ENCODE measurements at places on chromosomes 4 and X. TPM values are rescaled to one million over a fixed set of nuclear protein-coding genes. Genes with fewer than 3 reads are reported as not detected.
A peak's percentile ranks its signal among the peaks of the same experiment; 100 is the strongest.

GRCh38 chr4:7876201-7876875 is 63.3 kb downstream of the AFAP1 start:
- DNase-seq = no peak

GRCh38 chr4:174201871-174202270 is 81.6 kb downstream of the FBXO8 start:
- DNase-seq = no peak

- peak; percentile 18 for DNase-seq
Observed at GRCh38 chr4:15003891-15004738, 1.8 kb downstream of the CPEB2 start.

DNA sequence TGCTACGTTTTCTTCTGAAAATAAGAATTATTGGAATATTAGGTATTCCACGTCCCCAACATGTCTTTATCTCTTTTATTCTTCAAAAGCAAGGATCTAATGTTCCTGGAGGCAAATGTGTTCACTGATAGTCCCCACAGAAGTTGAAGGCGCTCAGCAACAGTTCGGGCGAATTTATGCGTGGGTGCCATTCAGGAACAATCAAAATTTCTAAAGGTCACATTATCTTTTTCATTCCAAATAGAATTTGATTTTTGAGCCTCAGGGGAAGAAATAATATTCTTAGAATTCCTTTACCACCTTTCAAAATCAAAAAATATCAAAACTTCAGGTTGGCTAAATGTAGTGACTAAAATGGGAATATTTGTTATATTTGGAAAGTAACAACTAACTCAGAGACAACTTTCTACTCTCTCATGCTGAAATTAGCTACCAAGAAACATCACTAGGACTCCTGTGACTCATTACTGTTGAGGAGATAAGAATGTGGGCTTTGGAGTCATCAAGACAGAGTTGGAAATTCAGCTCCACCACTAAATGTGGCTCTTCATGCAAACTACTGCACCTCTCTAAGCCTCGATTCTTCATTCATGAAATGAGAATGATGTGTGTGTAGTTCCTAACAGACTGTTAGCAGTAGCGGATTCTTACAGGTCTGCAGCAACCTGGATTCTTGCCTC is 72.3 kb upstream of the KIT start:
- no peak for DNase-seq

DNA sequence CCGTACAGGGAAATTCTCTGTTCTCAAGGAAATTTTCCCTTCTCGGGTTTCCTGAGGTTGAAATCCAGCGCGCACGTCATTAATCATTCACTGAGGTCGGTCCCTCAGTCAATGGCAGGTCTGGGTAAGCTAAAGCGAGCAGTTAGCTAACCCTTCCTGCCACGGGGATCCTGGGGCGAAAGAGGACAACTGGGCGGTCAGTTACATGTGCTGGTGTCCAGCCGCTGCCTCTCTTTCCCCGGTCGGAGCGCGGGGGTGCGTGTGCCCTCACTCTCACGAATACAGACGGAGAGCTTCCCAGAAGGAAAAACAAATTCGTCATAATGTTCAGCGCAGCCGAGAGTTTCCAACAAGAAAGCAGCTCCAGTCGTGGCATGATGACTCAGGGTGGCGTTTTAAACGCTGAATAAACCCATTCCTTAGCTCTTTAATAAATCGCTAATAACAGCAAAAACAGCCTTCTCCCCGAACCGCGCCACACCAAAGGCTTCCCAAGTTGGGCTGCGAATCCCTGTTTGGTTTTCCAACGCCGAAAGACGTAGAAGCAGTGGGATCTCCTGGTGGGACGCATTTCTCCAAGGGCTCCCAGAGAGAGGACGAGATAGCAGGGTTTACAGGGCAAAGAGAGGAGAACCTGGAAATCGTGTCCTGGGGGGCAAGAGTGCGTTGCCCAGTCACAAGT is 752 bp upstream of the FGF5 start:
- DNase-seq = no peak

GRCh38 chrX:69033936-69034335 is 131.3 kb downstream of the PJA1 start:
- DNase-seq = no peak

GRCh38 chrX:111386077-111386476 is 25.9 kb downstream of the DCX start:
- no peak for DNase-seq

DNA sequence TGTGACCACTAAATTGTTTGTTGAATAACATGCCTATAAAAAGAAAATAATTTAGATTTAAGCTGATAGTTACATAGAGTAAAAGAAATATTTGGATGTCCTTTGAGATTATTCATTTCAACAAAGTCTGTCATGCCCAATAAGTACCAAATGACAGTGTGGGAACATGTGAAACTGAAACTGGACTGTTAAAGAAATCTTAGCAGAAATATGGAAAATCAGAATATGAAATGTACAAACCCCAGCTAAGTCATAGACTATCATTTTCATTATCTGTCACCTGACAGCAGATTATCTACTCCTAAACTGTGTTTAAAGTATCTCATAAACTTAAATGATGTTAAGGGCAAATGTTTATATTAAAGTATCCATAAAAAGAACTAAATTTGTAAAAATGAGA is 437.8 kb upstream of the FAM241A start:
- DNase-seq = no peak

- no peak for DNase-seq
Observed at GRCh38 chrX:39689376-39690104, 408.2 kb downstream of the BCOR start.

DNA sequence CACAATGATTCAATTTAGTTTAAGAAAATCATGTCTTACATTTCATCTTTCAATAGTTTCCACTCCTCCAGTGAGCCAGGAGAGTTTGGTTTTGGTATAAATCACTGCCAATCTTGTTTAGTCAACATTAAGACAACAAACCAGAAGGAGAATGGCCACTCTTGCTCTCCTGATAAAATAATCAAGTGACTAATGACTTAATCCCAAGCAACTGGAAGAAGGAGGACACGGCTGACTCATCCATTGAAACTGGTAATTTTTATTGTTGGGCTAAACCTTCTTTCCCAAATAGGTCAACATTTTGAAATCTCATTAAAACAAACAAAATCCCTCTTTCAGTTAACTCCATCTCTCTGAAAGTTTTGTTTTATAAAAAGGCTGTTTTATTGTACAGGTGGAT is 230.2 kb downstream of the CLCN4 start:
- DNase-seq = no peak

DNA sequence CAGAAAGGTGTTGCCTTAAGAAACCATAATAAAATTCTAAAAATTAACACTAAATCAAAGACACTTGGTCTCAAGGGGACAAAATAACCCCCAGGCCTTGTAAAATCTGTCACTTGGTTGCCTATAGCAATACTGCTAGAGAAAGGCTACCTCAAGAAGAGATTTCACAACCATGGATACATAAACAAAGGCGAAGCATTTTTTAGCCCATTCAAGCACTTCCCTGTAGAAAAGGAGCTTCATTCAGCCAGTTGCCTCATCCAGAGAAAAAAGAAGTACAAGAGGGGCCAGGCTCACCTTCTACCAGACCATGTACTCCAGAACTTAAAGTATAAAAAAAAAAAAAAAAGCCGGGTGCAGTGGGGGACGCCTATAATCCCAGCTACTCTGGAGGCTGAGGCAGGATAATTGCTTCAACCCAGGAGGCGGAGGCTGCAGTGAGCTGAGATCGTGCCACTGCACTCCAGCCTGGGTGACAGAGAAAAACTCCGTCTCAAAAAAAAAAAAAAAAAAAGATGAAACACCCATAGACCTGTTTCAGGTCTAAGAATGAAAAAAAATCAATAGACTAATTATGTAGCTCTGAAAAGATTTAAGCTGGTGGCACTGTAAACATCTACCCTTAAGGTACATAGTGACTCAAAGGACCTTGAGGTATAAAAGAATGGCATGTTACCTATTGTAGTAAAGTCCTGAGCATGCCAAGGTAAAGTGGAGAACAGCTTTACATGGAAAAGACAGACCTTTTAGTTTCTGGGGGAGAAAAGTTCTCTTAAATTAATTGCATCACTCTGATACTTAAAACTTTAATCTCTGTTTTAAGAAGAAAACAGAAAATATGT is 18.0 kb downstream of the RUFY3 start:
- no peak for DNase-seq

DNA sequence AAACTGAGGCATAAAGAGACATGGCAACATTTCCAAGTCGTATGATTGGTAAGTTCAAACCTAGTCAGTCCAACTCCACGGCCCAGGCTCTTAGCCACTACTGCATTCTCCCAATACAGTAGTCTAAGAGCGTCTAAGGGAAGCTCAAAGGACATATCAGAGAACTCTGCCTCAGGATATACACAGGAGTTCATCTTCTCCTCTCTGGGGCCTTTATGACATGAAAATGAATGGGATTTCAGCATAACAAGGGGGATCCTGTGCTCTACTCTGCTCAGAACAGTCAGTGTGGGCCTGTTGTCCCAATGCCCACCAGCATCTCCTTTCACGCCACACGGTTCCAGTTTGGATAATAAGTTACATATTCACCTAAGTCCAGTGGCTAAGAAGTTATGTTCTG is 4.2 kb downstream of the GASK1B start:
- DNase-seq = no peak

DNA sequence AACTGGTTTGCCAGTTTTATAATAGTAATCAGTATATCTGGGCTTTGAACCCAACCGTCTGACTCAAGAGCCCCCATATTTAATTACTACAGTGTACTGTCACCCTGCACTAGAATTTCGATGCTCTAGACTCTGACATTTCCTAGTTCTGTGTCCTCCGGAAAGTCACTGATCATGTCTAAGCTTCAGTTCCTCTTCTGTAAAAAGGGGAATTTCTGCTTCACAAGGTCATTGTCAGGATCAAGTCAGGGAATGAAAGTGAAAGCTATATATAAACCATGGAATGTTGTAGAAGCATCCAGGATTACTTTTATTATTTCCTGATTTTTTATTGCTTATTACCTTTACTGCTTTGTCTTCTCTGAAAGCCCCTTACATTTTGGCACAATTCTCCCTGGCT is 4.0 kb upstream of the KCNIP4 start:
- DNase-seq = no peak

- DNase-seq = no peak
Observed at GRCh38 chr4:60033826-60034225, 1166.3 kb upstream of the ADGRL3 start.

DNA sequence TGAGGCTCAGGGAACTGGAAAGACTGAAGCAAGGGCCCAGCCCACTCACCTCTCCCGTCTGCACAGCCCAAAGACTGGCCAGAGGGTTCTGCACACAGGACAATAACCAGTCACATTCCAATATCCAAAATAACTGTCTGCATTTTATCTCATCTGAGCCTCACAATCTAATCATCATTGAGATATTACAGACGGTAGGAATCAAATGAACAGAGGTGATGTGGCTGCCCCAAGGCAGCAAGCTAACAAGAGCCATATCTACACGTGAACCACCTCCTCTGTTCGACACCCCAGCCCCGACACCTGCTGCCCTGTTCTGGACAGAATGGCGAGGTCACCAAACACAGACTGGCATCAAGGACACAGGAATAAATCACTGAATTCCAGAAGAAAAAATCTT is 60.5 kb downstream of the AFAP1 start:
- no peak for DNase-seq

- DNase-seq = no peak
Observed at GRCh38 chr4:20679951-20680350, 20.3 kb upstream of the PACRGL start.

- DNase-seq = no peak
Observed at GRCh38 chr4:23857367-23857959, 32.4 kb downstream of the PPARGC1A start.

DNA sequence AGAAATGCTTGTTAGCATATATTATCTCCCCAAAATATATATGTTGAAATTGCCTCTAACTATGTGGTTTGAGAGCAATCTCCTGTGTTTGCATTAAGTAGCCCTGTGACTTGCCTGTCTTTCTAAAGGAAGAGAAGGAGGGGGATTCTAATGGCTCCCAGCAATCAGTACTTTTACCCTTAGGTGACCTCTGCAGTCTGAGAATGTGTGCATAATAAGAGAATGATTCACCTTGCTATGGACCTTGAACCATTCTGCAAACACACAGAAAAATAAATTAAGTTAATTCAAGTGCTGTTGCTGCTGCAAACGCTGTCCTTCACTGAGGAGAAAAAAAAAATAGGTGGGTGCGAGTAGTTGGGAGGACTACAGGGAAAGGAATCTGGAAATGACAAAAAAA is 322.2 kb downstream of the IQCM start:
- DNase-seq = peak; percentile 6

DNA sequence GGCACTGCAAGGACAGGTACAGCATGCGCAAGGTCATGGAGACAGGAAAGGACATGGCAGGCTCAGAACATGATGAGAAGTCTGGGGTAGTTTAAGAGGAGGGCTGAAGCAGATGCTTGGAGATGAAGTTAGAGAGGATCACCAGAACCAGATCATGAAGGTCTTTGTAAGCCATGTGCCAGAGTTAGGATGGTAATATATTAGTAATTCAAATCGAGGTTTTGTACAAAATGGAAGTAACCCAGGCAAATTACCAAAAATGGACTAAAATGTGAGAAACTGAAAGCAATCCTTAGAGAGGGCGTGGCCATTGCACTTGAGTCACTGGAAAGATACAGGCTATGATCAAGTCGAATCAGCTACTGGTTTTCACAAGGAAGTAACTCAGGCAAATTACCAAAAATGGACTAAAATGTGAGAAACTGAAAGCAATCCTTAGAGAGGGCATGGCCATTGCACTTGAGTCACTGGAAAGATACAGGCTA is 13.5 kb downstream of the RXFP1 start:
- DNase-seq = no peak

DNA sequence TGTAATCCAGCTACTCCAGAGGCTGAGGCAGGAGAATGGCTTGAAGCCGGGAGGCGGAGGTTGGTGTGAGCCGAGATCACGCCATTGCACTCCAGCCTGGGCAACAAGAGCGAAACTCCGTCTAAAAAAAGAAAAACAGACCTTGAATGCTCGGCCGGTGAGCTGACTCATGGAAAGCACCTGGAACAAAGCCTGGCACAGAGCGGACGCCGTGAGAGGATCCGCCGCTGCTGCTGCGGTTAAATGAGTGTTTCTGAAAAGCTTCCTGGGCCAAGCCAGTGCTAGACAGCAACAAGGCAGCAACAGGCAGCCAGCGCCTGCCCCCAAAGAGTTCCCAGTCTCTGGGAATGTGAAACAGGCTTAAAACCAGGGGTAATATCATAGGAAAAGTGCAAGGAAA is 186.4 kb downstream of the AFAP1 start:
- DNase-seq = no peak

DNA sequence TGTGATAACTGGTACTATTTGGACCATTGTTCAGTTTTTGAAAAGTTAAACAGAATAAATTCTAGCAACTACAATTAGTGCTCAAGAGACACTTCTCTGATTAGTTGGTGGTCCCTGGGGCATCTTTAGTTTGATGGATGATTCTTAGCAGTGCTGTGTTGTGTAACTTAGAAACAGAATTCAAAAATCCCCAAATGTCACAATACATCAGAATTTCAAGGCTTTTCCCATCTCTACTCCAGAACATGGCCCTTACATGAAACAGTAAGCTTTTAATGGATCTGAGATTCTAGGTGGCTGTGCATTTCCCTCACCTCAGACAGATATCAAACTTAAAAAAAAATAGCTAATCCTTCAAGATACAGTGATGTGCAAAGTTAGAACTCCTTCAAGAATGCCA is 104.4 kb upstream of the CXCL13 start:
- no peak for DNase-seq

- no peak for DNase-seq
Observed at GRCh38 chr4:127071443-127071842, 561.3 kb upstream of the INTU start.

Gene LGI2
- polyA plus RNA-seq = 34.0 TPM

Gene TCP11X2
- 1.1 TPM for polyA plus RNA-seq

Gene F8A1
- 25.1 TPM for polyA plus RNA-seq

Gene UGT8
- 69.2 TPM for polyA plus RNA-seq

Gene GAR1
- 44.4 TPM for polyA plus RNA-seq

Gene IL1RAPL1
- polyA plus RNA-seq = 2.4 TPM

Gene UTP3
- 49.0 TPM for polyA plus RNA-seq
